HCEC 1CT (cell line): ENCODE measurements at places on chromosomes 3 and 15.
A peak's percentile ranks its signal among the peaks of the same experiment; 100 is the strongest.

- DNase-seq = no peak
These were observed 7.0 kb downstream of the GNAI2 start for GRCh38 chr3:50242851-50243542.

DNA sequence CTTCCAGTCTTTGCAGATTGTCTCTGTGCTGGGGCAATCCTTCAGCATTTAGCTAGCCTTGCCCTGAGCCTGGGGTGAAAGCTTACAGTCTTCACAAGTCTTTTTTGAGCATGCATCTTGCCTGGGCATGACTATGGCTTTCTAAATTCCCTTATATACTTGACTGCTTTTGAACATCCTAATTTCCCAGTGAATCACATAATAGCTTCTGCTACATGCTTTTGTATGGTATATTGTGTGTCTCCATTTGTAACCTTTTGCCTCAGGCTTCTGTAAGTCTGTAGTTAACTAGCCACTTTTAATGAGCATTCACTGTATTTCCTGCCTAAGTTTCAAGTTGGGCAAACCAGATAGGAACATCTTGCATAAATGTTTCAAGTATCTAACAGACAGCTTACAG is 76.8 kb downstream of the CHCHD4 start:
- no peak for DNase-seq

DNA sequence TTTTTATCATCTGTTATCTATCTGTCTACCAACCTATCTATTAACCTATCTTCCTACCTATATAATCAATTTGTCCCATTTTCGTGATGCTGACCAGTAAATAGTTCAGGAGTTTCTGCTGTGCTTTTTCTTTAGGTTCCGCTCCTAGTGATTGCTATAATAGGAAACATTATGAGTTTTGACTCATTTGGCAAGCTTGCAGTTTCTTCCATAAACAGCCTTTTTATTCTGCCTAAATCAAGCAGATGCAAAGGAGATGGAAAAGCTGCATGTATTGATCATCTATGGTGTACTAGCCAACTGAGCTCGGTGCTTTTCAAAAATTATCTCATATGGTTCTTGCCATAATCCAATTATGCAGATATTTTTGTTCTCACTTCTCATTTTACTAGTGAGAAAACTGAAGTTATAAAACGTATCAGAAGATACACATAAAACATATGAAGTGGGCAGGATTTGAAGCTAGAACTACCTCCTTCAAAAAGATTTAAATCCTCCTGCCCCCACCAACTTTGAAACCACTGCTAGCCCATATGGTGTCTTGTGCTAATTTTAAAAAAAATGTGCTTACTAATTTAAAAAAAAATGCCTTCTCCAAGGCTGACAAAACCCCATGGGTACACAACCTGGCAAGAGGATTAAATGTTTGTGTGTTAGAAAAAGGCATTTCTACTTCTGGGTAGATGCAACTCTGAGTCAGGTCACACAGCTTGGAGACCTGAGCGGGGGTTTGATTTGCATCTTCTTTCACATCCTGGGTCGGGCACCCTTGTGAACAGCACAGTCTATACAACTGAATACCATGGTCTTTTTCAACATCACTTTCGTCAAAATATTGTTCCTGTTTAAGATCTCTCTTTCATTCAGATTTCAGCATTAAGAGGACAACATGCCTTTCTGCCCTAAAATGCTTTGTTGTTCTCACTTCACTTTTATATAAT is 267.0 kb downstream of the CHL1 start:
- DNase-seq = no peak

- DNase-seq = no peak
These were observed 23.0 kb downstream of the CRYGS start for GRCh38 chr3:186520957-186521842.

DNA sequence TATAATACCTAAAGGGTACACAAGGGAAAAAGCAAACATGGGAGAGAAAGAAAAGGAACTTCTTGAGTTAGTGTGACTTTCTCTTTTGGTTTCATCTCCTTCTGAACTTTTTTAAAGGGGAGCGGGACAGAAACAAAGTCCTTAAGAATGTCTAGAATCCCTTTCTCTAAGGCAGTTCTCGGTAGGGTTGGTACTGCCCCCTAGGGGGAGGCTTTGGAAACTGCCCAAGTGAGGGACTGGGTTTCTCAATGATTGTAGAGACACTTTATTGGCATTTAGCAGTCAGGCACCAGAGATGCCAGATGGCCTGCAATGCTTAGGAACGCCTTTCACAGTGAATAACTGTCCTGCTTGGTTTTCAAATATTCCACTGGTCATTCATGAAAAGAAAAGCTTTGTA is 172.7 kb downstream of the WDR72 start:
- DNase-seq = no peak

GRCh38 chr3:78665776-78666469 is 1101.9 kb downstream of the ROBO1 start:
- no peak for DNase-seq

DNA sequence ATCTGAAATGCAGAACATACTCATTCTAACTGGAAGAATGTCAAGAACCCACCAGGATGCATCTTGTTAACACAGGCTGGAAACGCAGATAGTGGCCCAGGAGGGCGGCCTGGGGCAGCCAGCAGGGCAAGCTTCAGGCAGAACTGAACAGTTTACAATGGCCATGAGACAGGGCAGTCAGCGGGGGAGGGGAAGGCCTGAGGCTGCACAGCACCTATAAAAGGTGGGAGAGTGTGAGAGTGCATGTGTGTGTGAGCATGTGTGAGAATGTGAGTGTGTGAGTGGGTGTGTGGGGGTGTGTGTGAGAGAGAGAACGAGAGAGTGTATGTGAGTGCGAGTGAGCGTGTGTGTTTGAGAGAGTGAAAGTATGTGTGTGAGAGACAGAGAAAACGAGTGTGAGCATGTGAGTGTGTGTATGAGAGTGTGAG is 26.8 kb upstream of the SLCO2A1 start:
- DNase-seq = no peak

- DNase-seq = no peak
These were observed 276.6 kb downstream of the SHQ1 start for GRCh38 chr3:72571638-72572114.

- DNase-seq = no peak
These were observed 719.9 kb downstream of the CADM2 start for GRCh38 chr3:85678713-85679112.

- no peak for DNase-seq
These were observed 285.6 kb downstream of the GRM7 start for GRCh38 chr3:7146529-7146928.

GRCh38 chr3:153158961-153159735 is 2.9 kb upstream of the RAP2B start:
- no peak for DNase-seq

DNA sequence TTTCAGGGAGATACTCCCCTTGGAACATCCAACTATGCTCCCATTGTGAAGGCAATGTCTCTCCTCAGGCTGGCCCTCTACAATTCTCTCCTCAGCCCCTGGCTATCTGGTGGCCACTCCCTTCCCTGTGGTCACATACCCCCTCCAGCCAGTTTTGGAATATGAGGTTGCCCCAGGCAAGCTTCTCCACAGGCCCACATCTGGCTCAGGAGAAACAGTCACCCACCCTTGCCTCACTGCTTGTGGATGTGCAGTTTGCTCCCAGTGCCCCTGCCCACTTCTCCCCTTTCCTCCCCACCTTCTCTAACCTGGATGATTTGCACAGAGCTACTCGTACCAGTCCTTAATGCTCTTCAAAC is 15.7 kb upstream of the TIPARP start:
- DNase-seq = no peak

- no peak for DNase-seq
These were observed 121.1 kb downstream of the ZNF621 start for GRCh38 chr3:40645883-40646282.

DNA sequence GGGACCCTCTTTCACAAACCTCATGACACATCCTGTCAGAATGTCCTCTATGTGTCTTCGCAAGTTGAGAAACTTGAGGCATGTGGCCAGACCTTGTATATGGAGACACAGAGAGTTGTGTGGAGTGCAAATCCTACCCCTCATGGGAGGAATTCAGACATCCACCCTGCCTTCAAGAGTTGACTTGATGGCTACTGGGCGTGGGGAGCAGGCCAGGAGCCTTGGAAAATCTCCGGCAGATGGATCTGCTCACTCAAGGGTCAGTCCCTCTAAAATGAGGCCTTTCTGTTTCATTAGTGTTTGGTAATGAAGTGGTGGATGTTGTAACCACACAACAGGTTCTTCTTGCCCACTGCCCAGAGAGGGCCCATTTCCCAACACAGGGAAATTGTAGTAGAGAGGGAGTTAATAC is 79.0 kb downstream of the ASB7 start:
- no peak for DNase-seq

- no peak for DNase-seq
These were observed 246.1 kb downstream of the SI start for GRCh38 chr3:164832216-164832615.

GRCh38 chr3:162865466-162865865 is 1368.9 kb downstream of the OTOL1 start:
- DNase-seq = no peak

- no peak for DNase-seq
These were observed 54.6 kb upstream of the PCSK6 start for GRCh38 chr15:101543926-101544612.

GRCh38 chr15:75204340-75205063 is 2.8 kb downstream of the C15orf39 start:
- DNase-seq = peak; percentile 85

DNA sequence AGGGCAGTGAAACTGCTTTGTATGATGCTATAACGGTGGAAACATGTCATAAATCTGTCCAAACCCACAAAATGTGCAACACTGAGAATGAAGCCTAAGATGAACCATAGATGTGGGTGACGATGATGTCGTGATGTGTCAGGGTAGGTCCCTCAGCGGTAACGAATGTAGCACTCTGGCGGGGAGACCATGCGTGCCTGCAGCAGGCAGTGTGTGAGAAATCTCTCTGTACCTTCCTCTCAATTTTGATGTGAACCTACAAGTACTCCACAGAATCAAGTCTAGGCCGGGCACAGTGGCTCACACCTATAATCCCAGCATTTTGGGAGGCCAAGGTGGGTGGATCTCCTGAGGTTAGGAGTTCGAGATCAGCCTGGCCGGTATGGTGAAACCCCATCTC is 268.2 kb upstream of the LYSMD4 start:
- no peak for DNase-seq

- DNase-seq = no peak
These were observed 24.2 kb upstream of the NR2F2 start for GRCh38 chr15:96306321-96306720.

DNA sequence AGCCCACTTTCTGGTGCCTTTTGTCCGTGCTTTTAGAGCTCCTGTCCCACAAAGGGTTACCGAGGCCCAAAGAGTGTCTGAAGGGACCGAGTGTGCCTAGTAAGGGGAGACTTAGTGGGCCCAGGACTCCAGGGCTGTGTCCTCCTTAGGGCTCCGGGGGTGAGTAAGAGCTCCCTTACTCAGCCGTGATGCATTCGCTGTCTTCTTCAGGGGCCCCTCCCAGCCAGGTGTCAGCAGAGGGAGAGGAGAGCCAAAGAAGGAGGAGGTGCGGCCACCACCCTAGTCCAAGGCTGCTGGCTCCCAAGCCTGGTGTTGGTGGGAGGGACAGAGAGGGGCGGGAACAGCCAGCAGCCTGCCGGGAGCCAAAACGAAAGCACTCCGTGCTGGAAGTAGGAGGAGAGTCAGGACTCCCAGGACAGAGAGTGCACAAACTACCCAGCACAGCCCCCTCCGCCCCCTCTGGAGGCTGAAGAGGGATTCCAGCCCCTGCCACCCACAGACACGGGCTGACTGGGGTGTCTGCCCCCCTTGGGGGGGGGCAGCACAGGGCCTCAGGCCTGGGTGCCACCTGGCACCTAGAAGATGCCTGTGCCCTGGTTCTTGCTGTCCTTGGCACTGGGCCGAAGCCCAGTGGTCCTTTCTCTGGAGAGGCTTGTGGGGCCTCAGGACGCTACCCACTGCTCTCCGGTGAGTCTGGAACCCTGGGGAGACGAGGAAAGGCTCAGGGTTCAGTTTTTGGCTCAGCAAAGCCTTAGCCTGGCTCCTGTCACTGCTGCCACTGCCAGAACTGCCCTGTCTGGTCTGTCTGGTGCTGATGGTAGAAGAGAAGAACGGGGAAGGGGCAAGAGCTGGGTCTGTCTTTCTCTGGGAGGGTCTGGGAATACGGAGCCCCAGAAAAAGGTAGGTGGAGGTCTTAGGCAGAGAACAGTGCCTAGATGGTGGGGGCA is at the start of gene IL17RC:
Gene IL17RC (plus strand): TSS at position 365 of the 947 bp plus-strand sequence. CDS start 218 bp downstream, at position 583.
- peak; percentile 89 for DNase-seq

DNA sequence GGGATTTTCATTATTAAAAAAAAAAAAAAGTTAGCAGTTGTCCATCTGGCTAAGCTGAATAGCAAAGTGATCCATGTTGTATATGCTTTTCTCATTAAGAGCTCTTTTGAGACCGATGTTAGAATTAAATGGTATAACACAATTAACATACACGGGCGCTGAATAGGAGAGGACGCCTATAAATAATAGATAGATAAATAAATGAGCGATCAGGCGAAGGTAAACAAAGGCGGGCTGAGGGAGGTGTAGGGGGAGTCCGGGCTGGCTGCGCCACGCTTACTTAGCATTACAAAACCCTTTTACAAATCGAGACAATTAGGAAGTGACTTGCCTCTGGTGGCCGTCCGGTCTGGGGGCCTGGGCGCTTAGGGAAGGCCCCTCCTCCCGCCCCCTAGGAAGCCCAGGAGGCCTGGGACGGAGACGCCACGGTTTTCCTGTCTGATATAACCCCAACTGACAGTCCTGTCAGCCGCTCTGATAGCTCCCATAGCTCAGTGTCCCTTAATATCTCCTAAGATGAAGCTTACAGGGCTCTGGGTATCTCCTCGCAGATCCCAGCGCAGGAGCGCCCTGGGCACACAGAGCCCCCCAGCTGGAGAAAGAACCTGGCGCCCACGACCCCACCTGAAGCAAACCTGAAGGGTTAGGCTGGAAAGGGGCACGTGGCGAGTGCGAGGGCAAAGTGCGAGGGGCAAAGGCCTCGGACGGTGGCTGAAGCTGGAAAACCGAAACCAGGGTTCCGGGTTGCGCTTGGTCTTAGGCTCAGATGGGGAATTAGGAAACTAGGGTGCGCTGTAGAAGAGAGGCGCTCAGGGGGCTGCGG is 3.6 kb downstream of the SOX14 start:
- DNase-seq = no peak

DNA sequence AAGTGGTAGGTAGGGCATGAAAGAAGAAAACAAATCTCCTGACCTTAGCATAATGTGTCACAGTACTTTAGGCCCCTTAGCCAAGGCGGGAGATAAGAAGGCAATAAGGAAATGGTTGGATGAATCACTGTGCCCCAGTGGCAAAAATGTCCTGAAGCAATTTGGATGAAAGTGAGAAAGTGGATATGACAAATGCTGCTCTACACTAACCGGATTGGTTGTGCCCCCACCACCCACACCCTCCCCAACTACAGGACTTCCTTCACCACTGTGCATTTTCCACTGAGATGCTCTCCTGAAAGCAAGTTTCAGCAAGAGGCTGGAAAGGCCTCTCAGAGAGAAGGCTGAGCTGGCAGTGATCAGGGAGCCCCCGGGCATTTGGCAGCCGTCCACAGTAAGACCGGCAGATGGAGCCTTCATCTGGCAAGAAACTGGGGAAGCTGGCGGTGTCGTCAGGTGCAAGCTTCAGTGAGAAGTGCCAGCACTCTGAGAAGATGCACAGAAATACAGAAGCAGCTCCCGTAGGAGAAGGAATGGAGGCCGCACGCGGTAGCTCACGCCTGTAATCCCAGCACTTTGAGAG is 63.8 kb downstream of the ATP1B3 start:
- peak; percentile 14 for DNase-seq

GRCh38 chr3:113245761-113246161 is 34.4 kb downstream of the BOC start:
- DNase-seq = no peak
